ENCODE measurements at places on chromosomes 5 and 9.

DNA sequence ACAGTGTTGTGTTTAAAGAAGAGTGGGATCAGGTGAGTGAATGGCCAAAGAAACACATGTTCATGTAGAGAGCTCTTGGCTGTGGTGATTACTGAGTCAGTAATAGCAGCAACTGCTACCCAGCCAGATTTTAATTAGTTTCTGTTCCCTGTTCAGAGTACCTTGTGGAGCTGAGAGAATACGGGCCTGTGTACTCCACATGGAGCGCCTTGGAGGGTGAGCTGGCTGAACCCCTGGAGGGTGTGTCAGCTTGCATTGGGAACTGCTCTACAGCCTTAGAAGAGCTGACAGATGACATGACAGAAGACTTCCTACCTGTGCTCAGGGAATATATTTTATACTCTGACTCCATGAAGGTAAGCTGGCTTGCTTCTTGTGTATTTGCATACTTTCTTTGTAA is 52.3 kb downstream of the SLC46A2 start:
- DNase-seq, result no peak

DNA sequence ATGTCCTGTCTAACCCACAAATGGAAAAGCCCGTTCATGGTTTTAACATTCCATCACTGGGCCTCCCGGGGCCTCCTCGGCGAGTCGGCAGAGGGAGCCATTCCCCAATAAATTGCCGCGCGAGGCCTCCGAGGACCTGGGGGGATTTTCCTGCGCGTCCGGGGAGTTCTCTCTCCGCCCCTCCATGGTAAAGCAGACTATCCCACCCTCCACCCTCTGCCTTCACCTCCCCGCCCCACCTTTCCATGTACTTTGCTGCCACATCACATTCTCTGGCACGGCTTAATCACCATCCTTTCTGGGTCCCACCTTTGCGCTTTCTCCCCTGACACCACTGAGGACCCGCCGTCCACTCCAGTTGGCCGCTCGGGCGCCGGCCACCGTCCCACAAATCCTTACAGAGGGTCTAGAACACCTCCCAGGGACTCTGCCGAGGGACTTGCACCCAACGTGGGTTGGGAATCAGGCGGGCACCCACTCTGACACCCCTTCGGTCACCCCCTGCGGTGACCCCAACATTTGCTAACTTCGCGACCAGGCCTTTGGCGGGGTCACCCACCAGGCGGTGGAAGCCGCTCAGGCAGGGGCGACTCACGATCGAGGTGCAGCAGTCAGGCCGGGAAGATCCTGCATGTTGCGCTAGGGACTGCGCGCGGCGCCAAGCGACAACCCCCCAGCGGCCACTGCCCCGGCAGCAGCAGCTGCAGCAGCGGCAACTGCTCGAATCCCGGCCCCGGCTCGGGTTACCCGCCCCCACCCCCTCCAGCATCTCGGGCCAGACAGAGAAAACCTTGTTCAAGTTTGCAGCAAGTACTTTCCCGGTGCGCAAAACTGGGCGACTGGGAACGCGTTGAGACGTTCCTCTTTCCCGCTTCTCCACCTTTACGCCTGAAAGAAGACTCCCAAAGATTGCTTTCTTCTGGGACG is at the start of gene MEGF10:
MEGF10 (plus strand) TSS at position 778 of the 927 bp plus-strand sequence. CDS start 40,513 bp downstream, outside the sequence.
- DNase-seq, result peak; percentile 66

- no peak for DNase-seq
Measured at GRCh38 chr5:177456591-177456964, 10.0 kb downstream of the PRR7 start.

GRCh38 chr5:169886033-169886432 is 94.3 kb downstream of the INSYN2B start:
- DNase-seq, result no peak
